ENCODE measurements at places on chromosomes 11 and 22.

DNA sequence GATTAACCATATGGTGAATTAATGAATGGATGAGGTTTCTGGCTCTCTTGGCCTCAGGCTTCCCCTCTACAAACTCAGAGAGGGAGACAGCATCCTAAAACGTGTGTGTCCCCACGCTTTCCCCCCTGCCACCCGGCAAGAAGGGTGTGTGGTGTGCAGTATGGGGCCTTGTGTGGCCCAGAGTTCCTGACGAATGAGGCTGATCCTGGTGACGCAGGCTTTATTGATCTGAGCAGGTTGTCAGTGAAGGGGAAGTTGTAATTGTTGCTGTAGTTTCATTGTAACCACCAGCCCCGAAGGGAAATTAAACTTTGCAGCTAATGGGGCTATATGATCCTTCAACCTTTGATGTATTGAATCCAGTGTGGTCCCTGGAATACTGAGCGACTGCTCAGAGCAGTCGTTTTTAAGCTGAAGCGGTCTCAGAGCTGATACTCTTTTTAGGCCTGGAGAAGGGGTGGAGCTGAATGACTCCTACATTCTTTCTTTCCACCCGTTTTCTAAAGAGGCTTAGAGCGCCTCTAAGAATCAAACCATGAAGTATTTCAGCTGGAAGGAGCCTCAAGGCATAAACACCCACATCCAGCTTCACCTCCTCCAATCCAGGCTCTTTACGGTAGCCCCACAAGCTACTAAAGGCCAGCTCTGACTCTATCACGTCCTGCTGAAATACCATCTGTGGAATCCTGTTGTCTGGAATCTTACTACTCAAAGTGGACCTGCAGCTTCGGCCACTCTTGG lies 284.7 kb downstream of the MIAT start:
- H3K4me1 ChIP-seq = peaks cover 17% of the 10 kb centered on the region
- DNase-seq = no peak
- H3K27me3 ChIP-seq = peaks cover 18% of the 10 kb centered on the region
- H3K36me3 ChIP-seq = no peaks in the 10 kb centered on the region
- H3K27ac ChIP-seq = no peak overlapping the region
- H3K4me3 ChIP-seq = no peak overlapping the region

- peaks cover 37% of the 10 kb centered on the region for H3K36me3 ChIP-seq
- H3K4me3 ChIP-seq = no peak overlapping the region
- peak overlapping the region; percentile 39 for H3K27ac ChIP-seq
- no peaks in the 10 kb centered on the region for H3K27me3 ChIP-seq
Measured at GRCh38 chr11:9982796-9983579, 311.0 kb downstream of the SBF2 start.

DNA sequence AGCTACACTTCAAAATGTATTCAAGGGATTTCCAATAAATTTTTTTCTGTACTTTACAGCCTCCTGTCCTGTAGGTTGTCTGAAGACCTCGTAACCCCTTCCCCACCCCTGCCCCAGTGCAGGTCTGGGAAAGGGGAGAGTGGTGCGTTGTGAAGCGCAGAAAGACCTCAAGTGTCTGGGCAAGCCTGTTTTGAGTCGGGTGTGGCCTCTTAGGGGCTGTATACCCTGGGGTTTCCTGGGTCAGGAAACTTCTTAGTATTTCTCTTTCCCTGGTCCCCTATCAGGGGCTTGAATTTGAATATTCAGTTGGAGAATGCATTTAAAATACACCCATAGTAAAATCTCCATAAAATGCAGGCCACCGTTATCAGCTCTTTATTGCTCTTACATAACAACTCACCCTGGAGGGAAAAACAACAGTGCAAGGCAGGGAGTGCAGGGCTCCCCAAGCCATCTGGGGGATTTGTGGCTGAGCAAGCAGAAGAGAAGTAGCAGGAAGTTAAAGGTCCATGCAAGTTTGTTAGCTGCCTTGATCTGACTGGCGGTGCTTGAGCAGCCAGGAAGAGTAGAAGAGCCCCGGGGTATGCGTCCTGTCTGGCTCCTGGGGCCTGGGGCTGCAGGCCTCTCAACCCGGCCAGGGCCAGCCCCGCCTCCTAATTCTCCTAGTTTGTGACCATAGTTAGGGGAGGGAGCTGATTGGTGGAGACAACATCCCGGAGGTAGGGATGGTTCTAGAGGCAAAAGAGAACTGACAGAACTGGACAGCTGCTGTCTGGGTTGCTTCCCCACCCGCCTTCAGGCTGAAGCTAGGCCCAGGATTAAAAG lies 25.7 kb downstream of the ARHGAP1 start:
- no peak for DNase-seq
- peaks cover 7% of the 10 kb centered on the region for H3K4me1 ChIP-seq
- H3K36me3 ChIP-seq = peaks cover 15% of the 10 kb centered on the region
- H3K27ac ChIP-seq = peak overlapping the region; percentile 83
- H3K4me3 ChIP-seq = no peak overlapping the region

GRCh38 chr11:117425679-117426296 lies 98.1 kb downstream of the CEP164 start:
- peaks cover 57% of the 10 kb centered on the region for H3K27me3 ChIP-seq
- DNase-seq = no peak
- peaks cover 17% of the 10 kb centered on the region for H3K4me1 ChIP-seq
- H3K27ac ChIP-seq = no peak overlapping the region
- H3K36me3 ChIP-seq = no peaks in the 10 kb centered on the region

- DNase-seq = no peak
- no peak overlapping the region for H3K4me3 ChIP-seq
Measured at GRCh38 chr11:125637840-125638239, 12.9 kb downstream of the CHEK1 start.

DNA sequence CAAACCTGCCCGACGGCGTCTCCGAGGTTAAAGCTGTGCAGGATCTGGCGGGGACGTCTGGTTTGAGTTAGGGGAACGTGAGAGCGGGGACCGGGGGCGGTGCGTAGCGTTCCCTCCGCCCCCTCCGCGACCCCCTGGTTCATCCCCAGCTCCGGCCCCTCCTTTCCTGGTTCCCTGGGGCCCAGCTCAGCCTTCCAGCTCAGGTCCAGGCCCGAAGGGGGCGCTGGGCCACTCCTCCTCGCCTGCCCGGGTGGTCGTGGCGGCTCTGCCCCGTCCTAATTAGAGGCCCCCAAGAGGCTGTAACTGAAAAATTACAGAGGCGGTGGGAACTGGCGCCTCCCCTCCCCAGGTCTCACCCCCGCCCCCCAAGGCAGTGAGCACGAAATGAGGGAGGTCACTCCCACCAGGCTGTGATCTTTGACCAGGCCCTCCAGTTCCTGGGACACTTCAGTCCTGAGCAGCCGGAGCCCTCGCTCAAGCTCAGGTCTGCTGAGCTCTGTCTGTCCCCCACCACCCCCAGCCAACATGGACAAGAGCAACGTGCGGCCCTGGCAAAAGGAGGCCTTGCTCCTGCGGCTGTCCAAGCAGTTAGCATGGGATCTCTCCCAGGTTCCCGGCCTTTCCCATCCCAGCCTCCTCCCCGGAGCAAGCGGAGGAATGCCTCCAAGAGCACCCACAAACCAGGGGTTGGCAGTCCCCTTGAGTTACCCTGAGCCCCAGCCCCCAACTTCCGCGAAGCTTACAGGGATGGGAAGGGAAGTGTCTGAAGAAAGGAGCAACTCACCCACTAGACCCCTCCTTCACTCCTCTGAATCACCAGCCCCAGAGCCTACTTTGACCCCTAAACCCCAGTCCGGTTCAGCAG lies 3.3 kb downstream of the CD248 start:
- peaks cover 21% of the 10 kb centered on the region for H3K4me1 ChIP-seq
- H3K27me3 ChIP-seq = peaks cover 9% of the 10 kb centered on the region
- peak overlapping the region; percentile 93 for H3K4me3 ChIP-seq
- no peaks in the 10 kb centered on the region for H3K36me3 ChIP-seq
- DNase-seq = peak; percentile 86

DNA sequence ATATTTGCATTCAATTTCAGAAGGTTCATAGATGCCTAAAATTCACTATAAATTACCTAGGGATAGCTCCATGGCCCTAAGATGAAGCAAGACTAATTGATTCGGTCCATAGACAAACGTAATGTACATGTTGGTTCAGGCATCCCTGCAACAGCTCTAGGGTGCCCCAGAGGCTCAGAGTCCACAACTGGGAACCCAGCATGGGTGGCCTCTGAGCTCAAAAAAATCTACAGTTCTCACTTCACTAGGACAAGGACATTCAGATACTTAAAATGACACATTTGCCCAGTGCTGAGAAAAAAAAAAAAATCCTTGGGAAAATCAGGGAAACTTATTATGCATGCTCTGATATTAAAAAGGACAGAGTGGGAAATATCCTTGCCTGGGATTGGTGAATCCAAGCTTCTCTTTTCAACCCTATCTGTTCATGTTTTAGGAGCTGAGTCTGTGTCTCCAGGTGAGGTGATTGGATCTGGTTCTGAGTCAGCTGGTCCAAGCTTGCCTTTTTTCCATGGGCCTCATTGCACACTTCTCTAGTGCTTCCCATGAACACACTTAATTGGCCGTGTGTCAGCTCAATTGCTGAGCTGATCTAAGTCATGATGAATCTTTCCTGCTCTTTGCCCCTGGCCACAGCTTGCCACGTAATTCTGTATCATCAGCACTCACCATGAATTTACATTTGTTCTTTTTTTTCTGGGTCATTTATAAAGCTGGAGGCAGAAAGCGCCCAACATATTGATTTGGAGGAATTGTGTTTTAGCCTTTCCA lies 116.3 kb upstream of the RCN1 start:
- peaks cover 5% of the 10 kb centered on the region for H3K4me1 ChIP-seq
- H3K27ac ChIP-seq = no peak overlapping the region
- peaks cover 19% of the 10 kb centered on the region for H3K27me3 ChIP-seq
- DNase-seq = no peak
- H3K36me3 ChIP-seq = no peaks in the 10 kb centered on the region

DNA sequence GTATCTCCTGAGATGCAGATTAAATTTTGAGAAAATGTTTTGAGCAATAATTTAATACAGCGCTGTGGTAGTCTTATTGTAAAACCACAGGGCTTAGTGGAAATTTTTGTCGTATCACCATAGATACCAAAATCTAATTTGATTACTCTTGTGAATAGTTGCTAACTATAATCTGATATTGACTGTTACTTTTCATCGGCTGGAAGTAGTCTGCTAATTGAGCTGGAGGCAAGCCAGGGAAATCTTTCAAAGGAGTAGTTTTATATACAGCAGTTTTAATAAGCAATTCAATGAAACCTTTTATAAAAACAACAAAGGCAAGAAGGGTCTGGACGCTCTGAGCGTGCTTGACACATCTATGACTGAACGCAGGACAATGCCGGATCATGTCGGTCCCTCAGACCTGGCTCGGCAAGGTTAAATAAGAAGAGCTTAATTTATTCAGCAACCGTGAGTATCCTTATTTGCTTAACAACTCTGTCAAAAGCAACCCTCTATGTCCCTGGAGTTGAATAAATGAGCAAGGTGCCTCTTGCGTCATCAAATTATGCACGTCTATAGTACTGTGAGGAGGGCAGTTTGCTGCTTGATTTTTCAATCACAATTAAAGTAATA lies 121.2 kb downstream of the NCAM1 start:
- peaks cover 29% of the 10 kb centered on the region for H3K4me1 ChIP-seq
- peaks cover 4% of the 10 kb centered on the region for H3K36me3 ChIP-seq
- no peak overlapping the region for H3K27ac ChIP-seq
- no peak for DNase-seq

- DNase-seq = no peak
- no peak overlapping the region for H3K27ac ChIP-seq
- no peaks in the 10 kb centered on the region for H3K27me3 ChIP-seq
- peaks cover 9% of the 10 kb centered on the region for H3K4me1 ChIP-seq
Measured at GRCh38 chr22:50729391-50730012, 8.5 kb upstream of the ACR start.

GRCh38 chr11:131042041-131042390 lies 125.7 kb upstream of the SNX19 start:
- no peak overlapping the region for H3K4me3 ChIP-seq
- no peak for DNase-seq
- H3K36me3 ChIP-seq = no peaks in the 10 kb centered on the region
- peaks cover 4% of the 10 kb centered on the region for H3K4me1 ChIP-seq
- H3K27me3 ChIP-seq = peaks cover 13% of the 10 kb centered on the region

DNA sequence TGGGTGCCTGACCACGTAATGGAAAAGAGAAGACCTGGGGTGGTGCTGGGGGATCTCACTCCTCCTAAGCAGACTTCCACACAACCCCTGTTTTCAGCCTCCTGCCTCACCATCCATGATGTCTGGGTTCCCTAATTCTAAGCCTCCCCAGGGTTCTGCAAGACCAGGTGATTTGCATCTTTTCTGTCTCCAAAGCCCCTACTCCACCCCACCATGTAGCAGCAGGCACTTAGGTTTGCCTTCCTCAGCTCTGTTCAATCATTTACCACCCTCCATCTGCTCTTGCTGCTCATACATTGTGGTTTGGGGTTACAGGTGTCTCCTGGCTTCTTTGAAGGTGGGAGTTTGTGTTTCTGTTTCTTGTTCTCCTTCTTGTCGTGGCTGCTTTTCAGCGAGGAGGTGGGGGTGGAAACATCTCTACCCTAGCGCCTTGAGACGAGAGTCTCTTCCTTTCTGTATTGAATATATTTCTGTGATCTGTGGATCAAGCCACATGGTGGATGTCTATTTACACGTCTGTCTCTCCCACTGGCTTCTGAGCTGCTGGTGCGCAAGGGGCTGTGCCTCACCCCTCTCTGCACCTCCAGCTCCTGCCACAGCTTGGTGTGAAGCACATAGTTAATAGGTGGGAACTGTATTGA lies 6.6 kb upstream of the SSTR3 start:
- no peak overlapping the region for H3K27ac ChIP-seq
- no peaks in the 10 kb centered on the region for H3K36me3 ChIP-seq
- peaks cover 18% of the 10 kb centered on the region for H3K27me3 ChIP-seq
- DNase-seq = no peak
- peaks cover 8% of the 10 kb centered on the region for H3K4me1 ChIP-seq
- no peak overlapping the region for H3K4me3 ChIP-seq

- H3K27me3 ChIP-seq = no peaks in the 10 kb centered on the region
- H3K27ac ChIP-seq = peak overlapping the region; percentile 8
- H3K4me1 ChIP-seq = peaks cover 6% of the 10 kb centered on the region
- no peak for DNase-seq
- H3K36me3 ChIP-seq = peaks cover 4% of the 10 kb centered on the region
Measured at GRCh38 chr11:124644426-124645280, 22.0 kb downstream of the TBRG1 start.

- peak; percentile 34 for DNase-seq
- H3K27me3 ChIP-seq = peaks cover 6% of the 10 kb centered on the region
- no peak overlapping the region for H3K27ac ChIP-seq
- H3K4me1 ChIP-seq = no peaks in the 10 kb centered on the region
- no peaks in the 10 kb centered on the region for H3K36me3 ChIP-seq
- H3K4me3 ChIP-seq = no peak overlapping the region
Measured at GRCh38 chr11:74678041-74678440, 53.2 kb downstream of the CHRDL2 start.

GRCh38 chr11:111604392-111605009 lies 2.3 kb downstream of the SIK2 start:
- H3K27me3 ChIP-seq = no peaks in the 10 kb centered on the region
- H3K36me3 ChIP-seq = no peaks in the 10 kb centered on the region
- peak overlapping the region; percentile 98 for H3K27ac ChIP-seq
- DNase-seq = no peak

DNA sequence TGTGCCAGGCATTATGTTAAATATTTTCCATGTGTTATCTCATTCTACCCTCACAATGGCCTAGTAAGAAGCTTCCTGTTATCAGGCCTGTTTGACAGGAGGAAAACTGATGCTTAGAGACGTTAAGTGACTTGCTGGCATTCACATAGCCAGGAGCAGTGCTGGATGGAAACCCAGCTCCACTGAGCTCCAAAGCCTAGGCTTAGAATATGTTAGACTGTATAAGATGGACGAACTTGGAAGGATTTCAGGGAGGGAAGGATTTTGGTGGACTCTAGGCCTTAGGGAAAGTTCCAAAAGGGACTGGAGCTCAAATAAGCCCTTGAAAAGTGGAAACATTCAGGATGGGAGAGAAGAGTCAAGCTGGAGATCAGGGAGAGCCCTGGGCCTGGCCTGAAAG lies 2.1 kb downstream of the CD44 start:
- peaks cover 5% of the 10 kb centered on the region for H3K36me3 ChIP-seq
- H3K4me3 ChIP-seq = peak overlapping the region; percentile 59
- H3K27ac ChIP-seq = no peak overlapping the region
- no peaks in the 10 kb centered on the region for H3K4me1 ChIP-seq

Measured in type B pancreatic cell (in vitro differentiated cells).